ENCODE measurements at places on chromosomes 1 and 21.

DNA sequence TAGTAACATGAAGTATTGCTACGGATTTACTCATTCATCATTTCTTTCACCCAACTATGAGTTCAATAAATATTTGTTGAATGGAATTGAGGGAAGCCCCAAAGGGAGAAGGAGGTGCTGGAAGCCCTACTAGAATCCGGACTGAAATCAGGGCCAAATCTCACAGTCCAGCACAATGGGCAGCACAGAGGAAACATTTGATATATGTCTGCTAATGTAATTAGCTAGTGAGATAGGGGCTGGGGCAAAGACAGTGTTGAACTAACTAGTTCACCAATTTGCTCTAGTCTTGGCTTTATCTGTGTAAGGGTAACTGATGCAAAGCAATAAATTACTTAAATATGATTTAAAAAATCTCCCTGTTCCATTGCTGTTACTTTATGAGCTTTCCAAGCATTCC, 26.1 kb upstream of the SLC30A1 start:
- DNase-seq, result no peak

GRCh38 chr1:200620273-200621131, at the start of gene KIF14:
KIF14 (minus strand) TSS chr1:200620751; CDS start chr1:200618723, 2,028 bp downstream.
- DNase-seq, result peak; percentile 93

DNA sequence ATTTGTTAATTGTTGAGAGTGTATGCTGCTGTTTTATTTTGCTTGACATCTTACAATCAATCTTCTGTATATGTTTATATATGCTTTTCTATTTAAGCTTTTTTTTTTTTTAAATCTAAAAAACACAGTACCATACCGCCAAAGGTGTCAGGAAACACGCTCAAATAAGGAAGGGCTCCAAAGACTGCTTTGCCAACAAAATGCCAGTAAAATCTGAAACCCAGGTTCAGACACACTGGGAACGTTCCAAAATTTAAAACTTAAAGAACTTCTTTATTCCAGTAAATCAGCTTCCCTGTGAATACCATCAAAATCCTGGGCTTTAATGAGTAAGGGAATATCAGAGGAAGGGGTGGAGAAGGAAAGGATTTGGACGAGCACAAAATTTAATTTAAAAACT, 87.3 kb downstream of the SIM2 start:
- no peak for DNase-seq

DNA sequence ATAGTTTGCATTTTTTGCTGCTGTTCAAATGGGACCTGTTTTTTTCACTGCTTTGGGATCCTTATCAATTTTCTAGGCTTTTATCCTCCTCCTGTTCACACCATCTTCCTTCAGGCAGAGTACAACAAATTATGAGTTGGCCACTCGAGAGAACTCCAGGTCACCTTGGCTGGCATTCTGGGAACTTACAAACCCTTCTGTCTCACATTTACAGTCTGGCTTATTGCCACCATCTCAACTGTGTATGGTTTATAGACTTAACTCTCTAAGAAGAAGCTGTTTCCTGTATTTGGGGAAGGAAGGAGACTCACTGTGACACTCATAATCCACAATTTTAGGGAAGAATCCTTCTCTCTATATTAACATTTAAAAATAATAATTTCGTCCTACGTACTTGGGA, 5.4 kb upstream of the ZNF691 start:
- DNase-seq, result peak; percentile 34

DNA sequence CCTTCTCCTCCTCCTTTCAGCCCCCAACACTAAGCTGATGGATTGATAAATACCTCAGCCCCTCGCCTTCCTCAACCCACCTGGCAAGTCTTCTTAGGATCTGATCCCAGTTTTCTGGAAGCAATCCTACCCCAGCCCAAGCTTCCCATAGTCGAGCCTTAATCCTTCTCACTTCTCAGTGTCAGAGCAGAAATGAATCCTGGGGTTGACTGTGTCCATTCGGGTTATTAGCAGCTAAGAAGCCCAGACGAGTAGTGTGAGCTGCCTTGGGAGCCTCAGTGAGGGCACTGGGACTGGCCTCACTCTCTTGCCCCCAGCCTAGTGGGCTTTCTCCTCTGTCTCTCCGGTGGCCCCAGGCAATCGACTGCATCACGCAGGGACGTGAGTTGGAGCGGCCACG, 12.4 kb upstream of the PEAR1 start:
- DNase-seq, result no peak

- DNase-seq, result peak; percentile 35
Measured at GRCh38 chr1:222239130-222239529, 308.8 kb downstream of the HHIPL2 start.

DNA sequence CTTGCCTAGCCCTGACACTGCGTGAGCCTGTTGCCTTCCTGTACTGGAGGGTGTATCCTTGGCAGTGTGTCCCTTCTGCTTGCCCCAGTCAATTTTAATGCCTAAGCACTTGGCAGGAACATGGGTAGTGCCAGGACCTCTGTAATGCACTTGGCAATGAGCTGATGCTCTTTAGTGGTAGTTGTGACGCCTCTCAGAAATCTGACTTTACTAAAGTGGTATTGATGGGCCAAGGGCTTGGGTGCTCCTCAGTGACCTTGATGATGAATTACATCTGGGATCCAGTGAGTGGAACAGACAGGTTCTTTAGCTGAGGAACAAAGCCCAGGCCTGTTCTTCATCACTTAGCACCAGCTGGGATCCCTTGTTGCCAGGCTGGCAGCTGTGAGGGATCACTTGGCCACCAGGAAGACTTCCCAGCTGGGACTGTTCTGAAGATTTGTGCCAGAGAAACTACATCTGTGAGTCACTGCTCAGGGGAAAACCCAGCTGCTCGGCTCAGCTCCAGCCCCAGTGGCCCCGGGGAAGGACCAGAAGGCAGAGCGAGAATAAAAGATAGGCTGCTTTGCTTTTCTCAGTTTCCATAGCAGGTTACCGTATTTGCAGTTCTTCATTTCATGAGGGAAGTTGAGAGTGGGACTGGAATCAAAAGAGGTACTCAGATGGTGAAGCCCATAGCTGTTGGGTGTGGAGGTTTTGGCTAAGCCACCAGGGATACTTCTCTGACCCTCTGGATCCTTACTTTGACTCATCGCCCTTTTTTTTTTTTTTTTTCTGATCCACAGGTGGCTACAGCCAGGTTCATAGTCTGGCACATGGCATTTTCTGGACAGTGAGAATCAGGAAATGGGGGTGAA, 28.5 kb upstream of the KCNA2 start:
- DNase-seq, result peak; percentile 39

DNA sequence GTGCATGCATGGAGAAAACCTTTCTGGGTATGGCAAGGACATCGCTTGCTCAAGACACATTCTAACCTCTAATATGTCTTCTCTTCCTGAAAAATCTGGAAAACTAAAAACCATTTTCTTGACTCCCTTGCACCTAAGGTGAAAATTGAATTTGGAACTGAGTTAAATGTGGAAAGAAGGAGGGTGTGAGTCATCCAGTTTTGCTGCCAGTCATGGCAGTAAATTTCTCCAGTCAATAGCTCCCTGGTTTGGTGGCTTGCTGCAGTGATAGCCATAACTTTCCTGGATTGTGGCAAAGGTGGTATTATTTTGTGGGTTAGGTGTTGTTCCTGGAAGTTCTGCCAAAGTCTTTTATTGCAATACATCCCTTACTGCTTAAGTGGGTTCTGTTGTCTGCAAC, 2.5 kb downstream of the ZCCHC17 start:
- peak; percentile 40 for DNase-seq

Data from EH (cell line).